ENCODE measurements at places on chromosomes 12 and 14. TPM values are rescaled to one million over a fixed set of nuclear protein-coding genes. Genes with fewer than 3 reads are reported as not detected.
A peak's percentile ranks its signal among the peaks of the same experiment; 100 is the strongest.

HOXC6 gene
- 1.6 TPM for total RNA-seq

GRCh38 chr14:72619881-72620280 lies 274.0 kb downstream of the DPF3 start:
- DNase-seq = no peak

FAM90A1 gene
- not detected for total RNA-seq

CMKLR1 gene
- 10.6 TPM for total RNA-seq

- no peak for DNase-seq
These were observed 587.1 kb upstream of the ATXN7L3B start for GRCh38 chr12:73950507-73950906.

DNA sequence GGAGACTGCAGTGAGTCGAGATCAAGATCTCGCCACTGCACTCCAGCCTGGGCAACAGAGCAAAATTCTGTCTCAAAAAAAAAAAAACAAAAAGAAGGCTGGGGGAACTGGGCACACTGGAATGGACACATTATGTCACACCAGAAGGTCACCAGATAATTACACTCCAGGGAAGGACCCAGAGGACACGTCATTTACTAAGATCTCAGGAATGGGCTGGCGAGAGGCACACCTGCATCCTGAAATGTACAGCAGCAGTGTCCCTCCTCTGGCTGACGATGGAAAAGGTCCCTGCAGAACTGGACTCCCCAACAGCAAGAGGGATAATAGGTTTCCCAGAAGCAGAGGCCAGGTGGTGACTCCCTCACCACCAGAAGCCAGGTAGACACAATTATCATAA lies 243.5 kb downstream of the BCL11B start:
- no peak for DNase-seq

DNA sequence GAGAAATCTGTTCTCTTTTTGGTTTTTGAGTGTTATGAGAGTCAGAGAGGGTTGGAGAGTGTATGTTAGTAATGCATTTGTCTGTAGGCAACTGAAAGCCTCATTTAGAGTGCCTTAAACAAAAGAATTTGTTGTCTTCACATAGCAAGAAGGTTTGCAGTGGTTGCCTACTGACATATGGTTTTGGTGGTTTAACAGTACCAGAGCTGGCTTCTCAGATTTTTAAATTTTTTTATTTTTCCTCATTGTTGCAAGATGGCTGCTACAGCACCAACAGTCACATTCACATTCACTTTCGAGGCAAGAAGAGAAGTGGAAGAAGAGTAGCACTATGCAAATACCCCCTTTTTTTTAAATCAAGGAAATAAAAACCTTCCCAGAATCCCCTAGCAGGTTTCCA lies 106.5 kb downstream of the ADCK1 start:
- no peak for DNase-seq

PALS1 gene
- 25.8 TPM for total RNA-seq

WNT1 gene
- not detected for total RNA-seq

DNA sequence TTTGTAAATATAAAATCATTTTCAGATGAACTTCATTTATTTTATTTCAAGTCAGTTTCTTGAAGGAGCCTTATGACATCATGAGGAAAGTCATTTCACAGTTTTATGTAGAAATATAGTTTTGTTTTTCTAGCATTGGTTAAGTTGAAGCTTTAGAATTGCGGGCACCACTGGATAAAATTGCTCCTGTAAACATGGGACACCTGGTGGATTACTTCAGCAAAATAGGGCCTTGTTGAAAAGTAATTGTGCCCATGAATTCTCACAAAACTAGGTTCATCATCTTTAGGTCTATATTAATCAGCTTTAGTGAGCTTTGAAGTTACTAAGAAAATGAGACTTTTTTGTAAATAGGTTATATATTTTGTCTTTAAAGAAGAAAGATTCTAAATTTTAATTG lies 25.3 kb downstream of the CNTN1 start:
- DNase-seq = no peak

- no peak for DNase-seq
These were observed 398.4 kb upstream of the NOVA1 start for GRCh38 chr14:26996246-26996645.

DNA sequence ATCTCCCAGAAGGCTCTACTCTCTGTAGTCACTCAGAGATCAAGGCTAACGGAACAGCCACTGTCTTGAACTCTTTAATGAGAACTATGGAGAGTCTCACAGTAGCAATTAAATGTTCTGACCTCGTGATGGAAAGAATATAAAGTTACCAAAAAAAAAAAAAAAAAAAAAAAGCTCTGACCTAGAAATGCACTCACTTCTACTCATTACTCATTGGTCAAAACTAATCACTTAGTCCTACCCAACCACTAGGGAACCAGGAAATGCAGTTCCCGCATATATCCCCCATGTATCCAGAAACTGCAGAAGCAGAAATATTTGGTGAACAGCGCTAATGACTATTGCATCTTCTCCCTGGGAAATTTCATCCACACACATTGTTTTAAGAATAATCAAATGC lies 29.5 kb upstream of the C12orf76 start:
- no peak for DNase-seq

RNF212B gene
- not detected for total RNA-seq

DNA sequence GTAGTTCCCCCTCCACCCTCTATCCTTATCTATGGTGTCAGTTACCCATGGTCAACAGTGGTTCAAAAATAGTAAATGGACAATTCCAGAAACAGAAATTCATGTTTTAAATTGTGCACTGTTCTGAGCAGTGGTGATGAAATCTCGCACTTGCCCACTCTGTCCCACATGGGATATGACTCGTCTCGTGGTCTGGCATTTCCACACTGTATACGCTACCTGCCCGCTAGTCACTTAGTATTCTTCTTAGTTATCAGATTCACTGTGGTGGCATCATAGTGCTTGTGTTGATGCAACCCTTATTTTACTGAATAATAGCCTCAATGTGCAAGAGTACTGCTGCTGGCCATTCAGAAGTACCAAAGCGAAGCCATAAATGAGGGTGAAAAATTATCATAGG lies 507.0 kb downstream of the SNAPC1 start:
- DNase-seq = no peak

DNA sequence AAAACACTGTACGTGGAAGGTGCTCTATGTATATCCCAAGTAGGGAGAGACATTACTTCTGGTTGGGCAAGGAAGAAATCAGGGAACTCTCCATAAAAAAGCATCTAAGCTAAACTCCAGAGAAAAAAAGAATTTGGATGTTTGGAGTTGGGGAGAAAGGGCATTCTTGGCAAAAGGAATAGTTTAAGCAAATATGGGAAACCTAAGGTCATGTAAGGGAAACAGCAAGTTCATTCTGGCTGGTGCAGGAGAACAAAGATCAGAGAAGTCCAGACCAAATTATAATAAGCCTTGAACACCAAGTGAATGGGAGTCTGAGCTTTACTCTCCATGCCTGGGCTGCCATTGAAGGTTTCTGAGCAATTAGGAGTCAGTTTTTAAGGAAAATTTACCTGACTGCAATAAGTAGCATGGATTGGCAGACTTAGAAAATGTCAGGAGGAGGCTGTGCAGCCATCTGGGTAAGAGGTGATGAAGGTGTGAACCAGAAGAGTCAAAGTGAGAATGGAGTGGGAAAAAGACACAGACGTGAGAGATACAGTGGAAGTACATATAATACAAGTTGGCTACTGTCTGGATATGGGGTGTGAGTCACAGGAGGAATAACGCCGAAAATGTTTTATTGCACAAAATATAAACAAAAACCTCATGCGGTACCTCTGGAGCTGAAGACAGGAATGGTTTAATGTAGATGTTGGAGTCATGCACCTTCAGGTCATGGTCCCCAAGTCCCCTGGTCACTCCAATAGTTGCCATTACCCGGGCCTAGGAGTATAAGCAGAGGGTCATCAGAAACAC lies 222.6 kb downstream of the MON2 start:
- no peak for DNase-seq

DNA sequence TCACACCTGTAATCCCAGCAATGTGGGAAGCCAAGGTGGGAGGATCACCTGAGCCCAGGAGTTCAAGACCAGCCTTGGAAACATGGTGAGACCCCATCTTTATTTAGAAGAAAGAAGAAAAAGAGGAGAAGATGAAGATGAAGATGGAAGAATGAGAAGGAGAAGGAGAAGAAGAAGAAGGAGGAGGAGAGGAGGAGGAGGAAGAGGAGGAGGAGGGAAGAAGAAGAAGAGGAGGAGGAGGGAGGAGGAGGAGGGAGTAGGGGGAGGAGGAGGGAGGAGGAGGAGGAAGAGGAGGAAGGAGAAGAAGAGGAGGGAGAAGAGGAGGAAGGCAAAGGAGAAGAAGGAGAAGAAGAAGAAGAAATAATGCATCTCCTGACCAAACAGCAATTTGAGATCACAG lies 9.0 kb upstream of the KRT1 start:
- DNase-seq = no peak

PIK3C2G gene
- not detected for total RNA-seq

- DNase-seq = no peak
These were observed 806.0 kb upstream of the ATXN7L3B start for GRCh38 chr12:73731658-73732057.

DNA sequence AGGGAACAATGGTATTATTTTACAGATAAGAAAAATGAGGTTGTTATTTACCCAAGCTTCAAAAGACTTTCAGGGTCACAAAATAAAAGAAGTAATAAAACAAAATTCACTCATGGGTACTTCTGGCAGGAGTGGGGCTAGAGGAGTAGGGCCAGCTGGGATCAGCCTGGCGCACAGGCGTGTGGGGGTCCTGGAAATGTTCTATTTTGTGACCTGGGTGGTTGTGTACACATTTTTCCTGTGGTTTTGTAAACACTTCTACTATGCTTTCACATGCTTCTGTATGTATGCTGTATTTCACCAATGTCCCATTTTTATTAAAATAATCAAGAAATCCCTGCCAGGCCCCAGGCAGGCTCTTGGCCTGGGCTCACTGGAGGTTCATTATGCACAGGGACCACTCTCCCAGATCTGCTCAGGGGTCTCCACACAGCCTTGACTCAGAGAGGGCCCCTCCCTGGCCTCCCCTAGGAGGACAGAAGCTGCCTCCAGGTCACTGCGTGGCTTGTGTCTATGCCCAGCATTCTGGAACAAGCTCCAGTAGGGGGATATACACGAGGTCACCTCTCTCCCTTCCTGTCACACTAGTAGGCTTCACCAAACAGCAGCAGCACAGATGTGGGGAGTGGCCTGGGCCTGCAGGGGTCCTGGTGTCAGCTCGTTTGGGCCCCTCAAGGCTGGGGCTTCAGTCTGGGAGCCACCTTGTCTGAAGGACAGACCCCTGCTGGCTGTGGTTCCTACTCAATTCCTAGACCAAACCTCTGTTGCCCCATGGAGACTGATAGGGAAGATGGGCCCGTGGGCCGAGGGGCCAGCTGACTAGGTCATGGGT lies 37.8 kb downstream of the ANAPC7 start:
- DNase-seq = no peak

CISTR gene
- not detected for total RNA-seq

- DNase-seq = no peak
These were observed 38.1 kb upstream of the CDK17 start for GRCh38 chr12:96438330-96438729.

SPTSSA gene
- total RNA-seq = 9.5 TPM

DNA sequence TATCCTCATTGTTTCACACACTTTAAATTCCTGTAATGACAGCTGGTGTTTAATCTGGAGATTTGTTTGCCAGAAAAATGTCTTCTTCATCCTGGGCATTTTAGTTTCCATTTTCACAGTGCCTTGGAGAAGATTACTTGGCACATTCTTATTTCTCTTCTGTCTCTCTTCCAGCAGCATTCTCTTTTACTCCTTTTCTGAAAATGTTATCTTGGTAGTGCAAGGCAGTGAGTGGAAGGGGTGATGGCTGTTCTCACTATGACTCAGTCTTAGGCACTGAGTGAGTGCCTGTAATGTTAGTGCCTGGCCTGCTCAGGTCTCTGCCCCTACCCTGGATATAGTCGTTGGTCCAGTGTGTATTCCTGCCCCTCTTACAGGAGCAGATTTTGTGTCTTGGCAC lies 13.1 kb downstream of the CLECL1 start:
- peak; percentile 11 for DNase-seq

GRCh38 chr12:91990525-91990924 lies 155.1 kb downstream of the BTG1 start:
- DNase-seq = no peak

Measured in myocyte (in vitro differentiated cells).